ENCODE measurements at places on chromosomes 3 and 15.
A peak's percentile ranks its signal among the peaks of the same experiment; 100 is the strongest.

- no peak for DNase-seq
These were observed 6.1 kb upstream of the NR2E3 start for GRCh38 chr15:71804226-71804625.

- no peak for DNase-seq
These were observed 17.5 kb upstream of the GNAT1 start for GRCh38 chr3:50173685-50174516.

GRCh38 chr3:138834596-138835396 is at the start of gene PIK3CB:
Gene PIK3CB (minus strand): TSS chr3:138834928. CDS start chr3:138759343, 75,585 bp downstream.
- peak; percentile 76 for DNase-seq

DNA sequence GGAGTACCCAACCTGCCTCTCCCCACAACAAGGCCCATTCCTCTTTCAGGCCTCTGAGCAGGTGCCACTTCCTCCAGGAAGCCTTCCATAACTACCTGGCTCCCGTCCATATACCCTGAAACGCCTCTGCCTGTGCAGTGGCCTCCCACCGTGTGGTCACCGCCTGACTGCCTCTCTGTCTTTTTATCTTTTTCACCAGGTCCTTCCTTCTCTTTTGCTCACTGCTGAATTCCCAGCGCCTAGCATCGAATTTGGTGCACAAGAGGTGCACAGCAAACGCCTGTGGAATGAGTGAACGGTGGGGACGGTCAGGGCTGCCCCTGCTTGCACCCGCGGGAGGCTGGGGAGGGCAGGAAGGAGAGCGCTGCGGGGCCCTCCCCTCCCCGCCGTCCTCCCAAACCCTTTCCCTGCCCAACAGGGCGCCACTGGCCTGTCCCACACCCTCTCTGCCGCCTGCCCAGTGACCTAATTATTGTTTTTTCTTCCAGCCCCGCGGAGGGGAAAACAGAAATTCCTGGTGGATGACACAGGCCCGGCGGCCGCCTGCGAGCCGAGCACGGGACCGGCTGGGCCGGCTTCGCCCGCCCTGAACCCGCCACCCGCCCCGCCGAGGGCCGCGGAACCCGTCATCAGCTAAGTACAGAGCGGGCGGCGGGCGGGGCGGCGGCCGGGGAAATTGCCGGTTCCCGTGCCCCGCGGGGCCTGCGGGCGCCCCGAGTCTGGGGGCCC is 140.1 kb downstream of the SMAD6 start:
- DNase-seq, result no peak

- no peak for DNase-seq
These were observed 164.5 kb downstream of the ZMAT3 start for GRCh38 chr3:178907081-178907480.

DNA sequence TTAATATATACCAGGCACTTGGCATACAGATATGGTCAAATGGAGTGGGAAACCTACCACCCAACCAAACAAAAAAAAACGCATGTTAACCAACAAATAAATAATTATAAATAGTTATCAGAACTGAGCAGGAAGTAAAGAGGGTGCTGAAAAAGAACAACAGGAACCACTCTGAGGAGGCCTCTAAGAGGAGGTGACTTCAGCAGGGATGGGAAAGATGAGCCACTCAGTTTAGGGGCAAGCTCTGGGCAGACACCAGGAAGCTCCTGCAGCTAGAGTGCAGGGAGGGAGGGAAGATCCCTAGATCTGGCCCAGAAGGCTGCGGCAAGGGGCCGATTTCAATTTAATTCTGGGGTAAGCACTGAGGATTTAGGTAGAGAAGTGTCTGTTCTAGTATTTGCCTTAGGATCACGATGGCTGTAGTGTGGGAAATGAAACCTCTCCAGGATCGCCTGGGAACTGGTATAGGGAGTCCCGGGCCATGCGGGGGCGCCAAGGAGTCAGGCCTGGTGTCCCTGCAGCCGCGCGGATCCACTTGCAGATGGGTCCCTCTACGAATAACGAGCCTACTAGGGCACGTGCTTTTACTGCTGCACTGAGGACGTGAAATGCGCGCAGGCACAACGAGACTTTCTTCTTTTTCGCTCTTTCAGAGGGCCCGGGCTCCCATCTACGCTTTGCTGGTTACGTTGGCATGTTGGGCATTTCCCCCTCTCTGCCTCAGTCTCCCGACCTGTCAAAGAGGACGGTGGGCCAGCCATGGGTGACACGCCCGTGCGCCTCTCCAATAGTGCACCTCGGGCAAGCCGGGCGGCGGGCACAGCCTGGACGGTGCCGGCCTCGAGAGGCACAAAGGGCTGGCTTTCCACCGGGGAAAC is 1.5 kb upstream of the LIMD1 start:
- peak; percentile 71 for DNase-seq

DNA sequence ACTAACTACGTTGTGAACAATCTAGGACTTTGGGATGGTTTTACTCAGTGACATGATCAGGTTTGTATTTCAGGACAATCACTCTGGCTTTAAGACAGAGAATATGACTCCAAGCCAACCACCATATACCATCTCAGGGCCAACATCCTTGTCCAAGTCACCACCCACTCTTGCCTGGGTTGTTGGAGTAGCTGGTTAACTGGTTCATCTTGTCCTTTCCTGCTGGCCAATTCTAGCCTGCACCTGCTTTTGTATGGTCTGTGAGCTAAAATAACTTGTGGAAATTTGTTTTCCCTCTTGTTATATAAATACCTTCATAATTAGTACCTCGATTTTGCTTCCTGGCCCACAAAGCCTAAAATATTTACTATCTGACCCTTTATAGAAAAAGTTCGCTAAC is 306.8 kb upstream of the STT3B start:
- DNase-seq, result no peak

- DNase-seq, result no peak
These were observed 28.4 kb downstream of the PLS1 start for GRCh38 chr3:142624341-142625152.

Measured in NCI-H1048 (cell line).